ENCODE measurements at places on chromosomes 5 and 9.

DNA sequence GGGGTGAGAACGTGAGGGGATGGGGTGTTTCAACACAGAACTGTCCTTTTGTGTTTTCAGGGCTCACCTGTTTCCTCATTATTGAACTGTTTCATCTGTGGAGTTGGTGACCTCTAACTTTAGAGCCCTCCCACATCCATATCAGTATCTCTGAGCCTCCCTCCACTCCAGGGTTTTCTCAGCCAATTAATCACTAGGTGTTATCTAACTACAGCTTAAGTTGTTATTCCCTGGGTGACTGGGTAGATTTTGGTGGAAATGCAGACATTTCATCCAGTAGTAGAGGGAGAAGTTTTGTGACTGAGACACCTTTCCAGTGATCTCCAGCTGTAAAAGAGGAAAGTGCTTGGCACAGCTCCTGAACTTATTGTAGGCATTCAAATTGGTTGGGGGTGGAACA lies 23.7 kb downstream of the PPP3R2 start:
- DNase-seq, result no peak

DNA sequence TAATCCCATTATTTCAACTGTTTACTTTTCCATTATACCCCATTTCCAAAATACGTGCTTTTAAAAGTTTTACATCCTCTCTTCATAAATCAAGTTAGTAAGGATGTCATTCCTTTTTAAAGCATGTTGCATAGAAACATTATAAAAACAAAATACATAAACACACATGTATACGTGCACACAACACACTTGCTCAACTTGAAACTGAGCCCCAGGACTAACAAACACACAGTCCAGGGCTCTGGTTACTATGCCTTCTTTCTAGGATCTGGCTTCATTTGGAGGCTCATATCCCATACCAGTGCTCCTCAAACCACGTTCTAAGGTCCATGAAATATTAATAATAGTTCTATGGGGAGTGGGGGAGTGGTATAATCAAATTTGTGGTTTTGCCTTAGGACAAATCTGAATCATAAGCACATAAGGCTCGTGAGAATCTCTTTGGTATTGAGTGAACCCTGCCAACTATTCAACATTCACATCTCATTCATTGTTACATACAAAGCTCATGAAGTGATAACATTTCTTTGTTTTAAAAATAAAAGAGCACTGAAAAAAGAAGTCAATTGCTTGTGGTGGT lies 55.2 kb downstream of the NFIB start:
- no peak for DNase-seq

DNA sequence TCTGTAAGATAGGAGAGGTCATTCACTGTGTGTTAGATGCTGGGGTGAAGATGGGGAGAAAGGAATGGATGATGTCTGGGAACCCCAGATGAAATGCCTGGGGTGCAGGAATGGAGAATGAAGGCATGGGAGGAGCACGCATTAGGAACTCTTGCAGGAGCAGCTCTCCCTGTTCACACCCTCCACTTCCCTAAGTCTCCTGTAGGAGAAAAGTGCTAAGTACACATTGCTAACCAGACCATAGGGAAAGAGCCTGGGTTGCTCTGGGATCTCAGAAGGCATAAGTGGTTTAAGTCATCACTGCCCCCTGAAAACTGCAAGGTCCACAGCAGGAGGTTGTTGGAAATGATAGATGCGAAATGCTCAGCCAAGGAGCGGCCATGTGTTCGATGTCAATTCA lies 163.1 kb downstream of the SEC61B start:
- DNase-seq, result no peak

DNA sequence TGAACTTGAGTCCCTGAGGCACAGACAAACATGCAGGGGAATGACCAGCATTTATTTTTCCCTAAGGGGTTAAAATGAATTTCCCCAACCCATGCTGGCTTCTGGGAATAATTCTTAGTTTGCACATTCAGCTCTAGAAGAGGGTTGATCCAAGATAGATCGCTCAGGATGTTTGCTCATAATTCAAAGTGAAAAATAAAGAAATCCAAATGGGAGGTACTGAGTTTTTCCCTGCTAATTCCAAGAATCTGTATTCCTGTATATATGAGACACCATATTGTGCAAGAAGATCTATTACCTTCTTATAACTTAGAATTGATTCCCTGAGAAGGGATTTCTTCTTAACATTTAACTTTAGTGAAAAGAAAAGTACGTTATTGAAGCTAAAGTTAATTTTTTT lies 96.2 kb downstream of the VCAN start:
- no peak for DNase-seq

- no peak for DNase-seq
Observed at GRCh38 chr5:113282472-113282871, 152.3 kb downstream of the TSSK1B start.

DNA sequence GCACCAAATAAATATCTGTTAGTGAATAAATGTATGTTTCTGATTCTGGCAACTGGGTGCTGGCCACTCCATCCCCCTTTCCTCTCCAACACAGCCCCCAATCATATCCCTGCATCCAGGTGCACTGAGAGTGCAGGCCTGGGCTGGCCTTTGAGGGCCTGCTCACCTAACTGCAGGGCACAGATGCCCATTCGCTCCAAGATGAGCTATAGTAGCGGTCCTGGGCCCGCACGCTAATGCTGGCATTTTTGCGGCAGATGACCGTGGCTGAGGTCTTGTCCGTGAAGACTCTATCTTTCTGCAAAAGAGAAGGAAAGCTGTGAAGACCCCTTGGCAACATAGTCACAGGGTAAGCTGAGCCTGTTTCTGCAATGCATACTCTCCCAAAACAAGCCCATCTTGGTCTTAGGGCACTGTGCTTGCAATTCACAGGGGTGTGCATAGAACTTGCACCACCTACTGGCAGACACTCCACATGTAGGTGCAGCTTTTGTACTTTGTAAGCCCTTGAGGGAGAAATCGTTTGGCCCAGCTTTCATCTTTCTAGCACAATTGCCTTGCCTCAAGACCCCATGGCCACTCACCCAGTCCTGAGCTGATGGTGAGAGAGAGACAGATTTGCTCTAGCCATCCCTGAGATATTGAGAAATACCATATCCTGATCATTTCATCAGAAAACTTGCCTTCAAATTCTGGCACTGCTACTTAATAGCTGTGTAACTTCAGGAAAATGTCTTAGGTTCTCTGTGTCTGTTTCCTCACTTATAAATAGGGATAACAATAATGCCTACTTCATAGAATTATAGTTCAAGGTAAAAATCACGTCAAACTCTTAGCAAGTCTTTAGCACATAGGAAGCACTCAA lies 13.5 kb downstream of the IL12B start:
- DNase-seq, result peak; percentile 66

DNA sequence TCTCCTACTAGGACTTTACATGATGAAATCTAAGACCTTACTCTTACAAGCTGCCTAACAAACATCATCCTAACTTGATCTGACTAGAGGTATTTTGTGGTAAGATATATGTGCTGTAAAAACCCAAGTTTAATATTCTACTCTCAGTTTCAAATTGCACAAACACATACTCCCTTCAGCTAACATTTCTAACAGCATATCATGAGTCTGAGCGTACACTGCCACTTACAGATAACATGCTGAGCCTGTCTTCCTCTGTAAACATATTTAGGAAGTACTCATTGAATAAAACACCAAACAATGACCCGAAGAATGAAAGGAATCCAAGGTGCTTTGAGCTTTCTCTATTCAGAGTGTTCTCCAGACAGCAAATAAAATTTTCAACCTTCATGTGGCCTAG lies 7.9 kb upstream of the ESM1 start:
- no peak for DNase-seq

DNA sequence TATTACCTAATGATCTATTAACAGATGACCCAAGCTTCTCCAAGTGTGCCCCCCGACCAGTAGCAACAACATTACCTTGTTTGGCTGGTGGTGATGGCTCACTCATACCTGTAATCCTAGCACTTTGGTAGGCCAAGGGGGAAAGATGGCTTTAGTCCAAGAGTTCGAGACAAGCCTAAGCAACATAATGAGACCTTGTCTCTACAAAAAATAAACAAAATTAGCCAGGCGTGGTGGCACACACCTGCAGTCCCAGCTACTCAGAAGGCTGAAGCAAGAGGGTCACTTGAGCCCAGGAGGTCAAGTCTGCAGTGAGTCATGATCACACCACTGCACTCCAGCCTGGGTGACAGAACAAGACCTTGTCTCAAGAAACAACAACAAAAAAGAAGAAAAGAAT lies 62.9 kb downstream of the GCNT1 start:
- no peak for DNase-seq

GRCh38 chr5:143758015-143758414 lies 53.9 kb upstream of the HMHB1 start:
- DNase-seq, result no peak

DNA sequence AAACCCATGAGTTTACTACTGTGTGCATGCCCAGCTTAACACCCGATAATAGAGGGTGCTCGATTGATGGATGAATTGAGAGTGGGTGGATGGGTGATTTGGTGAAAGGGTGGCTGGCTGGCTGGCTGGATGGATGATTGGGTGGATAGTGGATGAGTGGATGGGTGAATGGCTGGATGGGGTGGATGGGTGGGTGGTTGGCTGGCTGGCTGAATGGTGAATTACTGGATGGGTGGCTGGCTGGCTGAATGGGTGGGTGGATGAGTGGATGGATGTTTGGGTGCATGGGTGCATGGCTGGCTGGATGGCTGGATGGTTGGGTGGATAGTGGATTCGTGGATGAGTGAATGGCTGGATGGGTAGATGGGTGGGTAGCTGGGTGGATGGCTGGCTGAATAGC lies 201.1 kb downstream of the IRX1 start:
- no peak for DNase-seq

- DNase-seq, result no peak
Observed at GRCh38 chr9:69584759-69585158, 87.4 kb downstream of the APBA1 start.

- DNase-seq, result no peak
Observed at GRCh38 chr5:170419643-170420042, 30.5 kb upstream of the KCNMB1 start.

DNA sequence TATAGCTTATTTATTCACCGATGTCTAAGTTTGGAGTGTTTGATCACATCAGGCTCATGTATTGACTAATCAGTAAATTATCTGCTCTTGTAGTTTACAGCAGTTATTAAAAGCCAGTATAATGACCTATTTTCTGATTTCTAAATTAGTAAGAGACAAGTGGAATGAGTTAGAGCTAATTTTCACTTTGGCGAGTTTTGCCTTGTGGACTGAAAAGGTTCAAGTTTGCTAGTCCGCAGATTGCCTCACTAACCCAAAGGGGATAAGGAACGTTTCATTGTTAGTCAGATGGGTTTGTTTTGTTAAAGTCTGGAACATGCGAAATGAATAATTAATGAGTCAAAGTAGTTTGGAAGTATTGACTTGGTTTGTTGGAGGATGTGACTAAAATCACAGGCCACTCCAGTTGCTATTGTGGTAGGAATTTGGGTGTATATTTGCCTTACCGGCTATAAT lies 40.1 kb downstream of the SMARCA2 start:
- no peak for DNase-seq

- DNase-seq, result no peak
Observed at GRCh38 chr5:127092690-127093089, 19.4 kb upstream of the C5orf63 start.

DNA sequence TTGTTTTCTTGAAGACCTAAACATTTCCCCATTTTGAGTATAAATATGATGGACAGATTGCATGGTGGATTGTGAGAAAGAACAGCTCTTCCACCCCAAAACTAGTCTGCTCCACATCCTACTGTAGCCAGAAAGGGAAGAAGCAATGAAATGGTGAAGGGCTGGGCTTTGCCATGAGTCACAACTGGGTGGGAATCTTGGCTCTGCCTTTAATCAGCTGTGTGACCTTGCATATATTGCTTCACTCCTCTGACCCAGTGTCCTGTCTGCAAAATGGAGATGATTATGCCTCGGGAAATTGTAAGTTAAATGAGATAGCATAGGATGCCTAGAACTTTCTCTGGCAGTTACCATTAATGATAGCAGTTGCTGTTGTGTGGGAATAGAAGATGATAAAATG lies 101.9 kb downstream of the PDE8B start:
- DNase-seq, result peak; percentile 43

GRCh38 chr5:139561655-139562451 lies 714 bp downstream of the UBE2D2 start:
- peak; percentile 41 for DNase-seq

- DNase-seq, result no peak
Observed at GRCh38 chr5:12467799-12468198, 563.6 kb upstream of the CTNND2 start.

GRCh38 chr5:142962174-142962533 lies 192.0 kb downstream of the ARHGAP26 start:
- DNase-seq, result no peak

DNA sequence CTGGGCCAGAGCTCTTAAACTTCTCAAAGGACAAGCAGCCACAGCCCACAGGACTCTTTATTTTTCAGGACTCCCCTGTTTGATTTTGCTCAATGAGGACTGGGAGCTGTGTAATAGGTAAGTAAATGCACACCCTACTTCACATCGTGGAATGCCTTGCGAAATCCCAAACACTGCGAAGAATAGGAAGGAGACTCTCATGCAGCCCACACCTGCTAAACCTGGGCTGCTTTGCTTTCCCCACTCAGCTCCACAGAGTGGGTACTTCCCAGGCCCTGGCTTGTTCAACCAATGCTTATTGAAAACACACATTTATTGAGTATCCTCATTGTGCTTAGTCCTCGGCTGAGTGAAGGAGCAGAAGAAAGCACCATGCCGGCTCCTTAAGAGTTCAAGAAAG lies 103.3 kb upstream of the FSTL4 start:
- no peak for DNase-seq

- DNase-seq, result peak; percentile 34
Observed at GRCh38 chr9:127781806-127782205, 3.3 kb upstream of the SH2D3C start.

GRCh38 chr9:135830496-135830895 lies 76.8 kb downstream of the CAMSAP1 start:
- DNase-seq, result no peak

GRCh38 chr5:3119435-3119834 lies 368.0 kb upstream of the IRX2 start:
- DNase-seq, result no peak

DNA sequence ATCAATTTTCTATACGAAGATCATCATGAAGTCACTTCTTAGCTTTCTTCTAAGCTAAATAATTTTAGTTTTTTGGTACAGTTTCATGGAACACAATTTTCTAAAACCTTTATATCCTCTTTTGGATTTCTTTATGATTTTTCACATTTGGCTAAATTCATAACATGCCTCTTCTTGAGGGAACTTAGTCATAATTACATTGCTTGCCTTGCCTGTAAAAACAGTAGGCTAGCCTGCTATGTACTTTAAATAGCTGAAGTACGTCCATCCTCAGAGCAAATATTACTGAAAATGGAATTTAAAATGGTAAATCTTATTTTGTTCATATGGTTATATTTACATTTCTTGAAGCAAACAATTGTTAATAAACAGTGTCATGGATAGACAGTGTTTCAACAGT lies 225.0 kb downstream of the VPS13A start:
- DNase-seq, result no peak
